ENCODE measurements at places on chromosomes 12 and 14. TPM values are rescaled to one million over a fixed set of nuclear protein-coding genes. Genes with fewer than 3 reads are reported as not detected.
A peak's percentile ranks its signal among the peaks of the same experiment; 100 is the strongest.

- DNase-seq: no peak
These were observed 360.4 kb downstream of the ATP23 start for GRCh38 chr12:58301730-58302122.

LMNTD1 gene
- total RNA-seq: not detected

GRCh38 chr12:111367661-111368221 is 1.2 kb downstream of the PHETA1 start:
- DNase-seq: peak; percentile 63

- DNase-seq: peak; percentile 13
These were observed 164.7 kb downstream of the ADGRD1 start for GRCh38 chr12:131118371-131118770.

GRCh38 chr12:80712866-80713265 is 3.8 kb upstream of the MYF5 start:
- no peak for DNase-seq

- DNase-seq: no peak
These were observed 344.9 kb upstream of the STXBP6 start for GRCh38 chr14:25394791-25395391.

SLC38A4 gene
- total RNA-seq: 0.32 TPM

- DNase-seq: no peak
These were observed 123.4 kb downstream of the SLC5A8 start for GRCh38 chr12:101086490-101087135.

GRCh38 chr12:127328867-127329266 is 938.1 kb upstream of the TMEM132C start:
- DNase-seq: no peak

- no peak for DNase-seq
These were observed 11.7 kb downstream of the TNFRSF1A start for GRCh38 chr12:6330192-6330591.

DNA sequence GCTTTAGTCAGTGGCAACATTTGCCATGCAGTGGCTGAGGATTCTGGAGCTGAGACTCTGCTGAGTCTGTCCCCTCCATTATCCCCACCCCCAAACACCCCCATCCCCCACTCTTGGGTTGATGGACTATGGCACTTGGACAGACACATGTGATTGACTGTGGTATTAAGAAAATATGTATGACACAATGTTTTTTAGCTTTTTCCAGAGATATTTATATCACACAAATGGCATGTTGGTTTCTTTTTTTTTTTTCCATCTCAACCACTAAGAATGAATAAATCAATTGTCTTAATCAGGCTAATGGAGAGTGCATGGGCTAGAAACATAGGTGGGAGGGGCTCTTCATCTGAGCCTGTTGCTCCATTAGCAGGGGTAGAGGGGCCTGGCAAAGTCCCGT is 30.7 kb upstream of the MAP1LC3B2 start:
- DNase-seq: no peak

ANKS1B gene
- 5.8 TPM for total RNA-seq

PTPN6 gene
- 3.5 TPM for total RNA-seq

HOXC5 gene
- total RNA-seq: not detected

- DNase-seq: no peak
These were observed 7.3 kb downstream of the IFFO1 start for GRCh38 chr12:6548556-6548955.

GRCh38 chr12:28603239-28603638 is 413.0 kb downstream of the CCDC91 start:
- no peak for DNase-seq

CFAP251 gene
- 1.6 TPM for total RNA-seq

PLEKHG7 gene
- not detected for total RNA-seq

DNA sequence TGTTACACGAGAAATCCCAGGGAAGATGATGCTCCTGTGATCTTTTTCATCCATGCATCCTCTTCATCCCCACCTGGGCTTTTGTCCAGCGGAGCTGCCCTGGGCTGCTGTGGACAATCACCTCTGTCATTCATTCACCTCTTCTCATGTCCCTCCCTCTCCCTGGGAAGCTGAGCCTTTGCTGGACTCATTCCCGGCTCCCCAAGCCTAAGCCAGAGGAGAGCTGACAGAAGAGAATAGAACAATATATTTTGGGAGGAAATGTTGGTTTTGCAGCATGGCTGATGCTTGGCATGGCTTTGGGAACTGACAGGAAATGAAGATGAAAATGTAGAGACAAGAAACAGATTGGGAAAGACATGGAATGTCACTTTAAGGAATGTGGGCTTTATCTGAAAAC is 177.4 kb downstream of the DICER1 start:
- no peak for DNase-seq

OSGEP gene
- 16.1 TPM for total RNA-seq

PRB2 gene
- not detected for total RNA-seq

DNA sequence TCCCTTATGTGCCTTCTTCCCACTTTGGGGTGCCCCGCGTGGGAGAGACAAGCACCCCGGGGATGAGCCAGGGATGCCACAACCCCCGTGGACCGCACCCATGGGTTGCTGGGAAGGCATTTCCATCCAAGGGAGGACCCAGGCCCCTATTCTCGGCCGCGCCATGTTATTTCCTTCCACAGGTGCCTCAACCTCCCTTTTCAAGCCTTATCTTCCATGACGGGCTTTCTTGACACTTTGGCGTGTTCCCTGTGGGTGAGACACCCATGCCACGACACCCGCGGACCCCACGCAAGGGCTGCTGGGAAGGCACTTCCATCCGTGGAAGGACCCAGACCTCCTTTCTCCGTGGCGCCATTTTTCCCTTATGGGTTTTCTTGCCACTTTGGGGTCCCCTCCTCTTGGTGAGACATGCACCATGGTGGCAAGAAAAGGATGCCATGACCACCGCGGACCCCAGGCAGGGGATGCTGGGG is 269.2 kb downstream of the ALG10 start:
- no peak for DNase-seq

DNA sequence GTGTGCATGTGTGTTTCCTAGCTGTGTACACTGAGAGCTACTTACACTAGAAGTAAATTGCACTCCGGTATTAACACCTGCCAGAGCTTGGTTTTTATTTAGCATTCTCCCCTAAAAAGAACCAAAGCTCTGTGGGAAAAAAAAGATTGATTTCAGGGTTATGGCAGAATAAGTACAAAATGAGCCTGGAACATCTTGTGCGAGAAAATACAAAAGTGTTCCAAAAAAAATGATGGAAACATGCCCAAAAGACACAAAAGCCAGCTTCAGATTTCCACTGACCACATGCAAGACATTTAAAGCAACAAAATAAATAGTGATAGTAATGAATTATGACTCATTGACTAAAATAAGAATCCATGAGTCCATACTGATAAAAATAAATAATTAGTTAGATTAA is 188.3 kb downstream of the GXYLT1 start:
- DNase-seq: no peak

GRCh38 chr12:124175704-124176103 is 119.2 kb upstream of the RFLNA start:
- DNase-seq: no peak

NFATC4 gene
- 11.5 TPM for total RNA-seq

GRCh38 chr14:65282896-65283253 is 129.7 kb upstream of the FUT8 start:
- no peak for DNase-seq

GRCh38 chr12:56932867-56933266 is 1.3 kb downstream of the SDR9C7 start:
- DNase-seq: peak; percentile 44

SRRM4 gene
- 0.57 TPM for total RNA-seq

DNA sequence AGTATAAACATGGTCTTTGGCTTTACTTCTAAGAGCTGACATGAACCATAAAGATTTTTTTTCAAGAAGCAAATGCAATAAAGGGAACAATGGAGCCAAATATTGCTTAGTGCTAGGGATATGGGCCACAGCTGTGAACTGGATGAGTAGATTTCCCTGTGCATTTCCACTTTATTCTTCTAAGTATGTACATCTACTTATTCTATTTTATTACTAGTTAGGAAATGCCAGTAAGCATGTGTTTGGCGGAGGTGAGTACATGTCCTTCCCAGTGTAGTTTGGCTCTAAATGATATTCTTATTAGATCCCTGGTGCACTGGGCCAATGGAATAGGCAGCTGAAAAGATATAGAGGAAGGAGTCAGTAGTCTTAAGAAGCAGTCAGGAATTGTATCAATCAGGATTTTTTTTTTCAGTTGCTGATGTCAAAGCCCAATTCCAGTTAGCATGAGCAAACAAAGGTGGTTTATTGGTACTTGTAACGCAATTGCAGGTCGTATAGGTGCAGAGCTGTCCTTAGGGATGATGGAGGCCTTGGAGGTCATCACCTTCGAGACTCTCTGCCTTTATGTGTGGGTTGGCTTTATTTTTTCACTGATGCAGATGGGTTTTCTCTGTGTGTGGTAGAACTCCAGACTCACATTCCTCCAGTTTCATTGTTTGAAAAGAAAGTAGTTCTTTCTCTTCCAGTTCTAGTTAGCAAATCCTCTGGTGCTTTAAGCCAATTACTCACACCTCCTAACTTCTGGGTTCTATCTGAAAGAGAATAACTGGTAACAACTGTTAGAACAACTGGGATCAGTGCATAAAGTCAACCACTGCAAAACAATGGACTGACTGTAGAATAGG is 139.0 kb upstream of the LRIG3 start:
- no peak for DNase-seq

- no peak for DNase-seq
These were observed 39.8 kb upstream of the LMNTD1 start for GRCh38 chr12:25592725-25593495.

GRCh38 chr12:29547151-29547632 is 49.7 kb upstream of the OVCH1 start:
- no peak for DNase-seq

DNA sequence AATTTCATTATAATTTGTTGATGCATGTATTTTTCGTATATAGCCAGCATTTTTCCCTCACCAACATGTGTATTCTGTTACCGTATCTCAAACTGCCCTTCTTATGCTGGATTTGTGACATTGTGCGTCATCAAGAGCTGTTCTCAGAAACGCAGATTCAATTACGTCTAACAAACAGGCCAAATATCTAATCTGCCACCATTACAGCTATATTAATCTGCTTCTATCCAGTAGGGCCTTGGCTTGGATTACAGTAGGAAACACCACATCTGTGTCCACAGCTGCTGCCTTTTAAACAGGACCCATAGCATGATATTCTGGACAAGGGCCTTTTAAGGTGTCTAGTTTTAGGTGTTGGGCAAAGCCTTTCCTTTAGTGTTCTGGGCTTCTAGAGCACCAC is 140.6 kb downstream of the PDE3A start:
- no peak for DNase-seq

- no peak for DNase-seq
These were observed 34.0 kb downstream of the KCNMB4 start for GRCh38 chr12:70400124-70400523.

DNA sequence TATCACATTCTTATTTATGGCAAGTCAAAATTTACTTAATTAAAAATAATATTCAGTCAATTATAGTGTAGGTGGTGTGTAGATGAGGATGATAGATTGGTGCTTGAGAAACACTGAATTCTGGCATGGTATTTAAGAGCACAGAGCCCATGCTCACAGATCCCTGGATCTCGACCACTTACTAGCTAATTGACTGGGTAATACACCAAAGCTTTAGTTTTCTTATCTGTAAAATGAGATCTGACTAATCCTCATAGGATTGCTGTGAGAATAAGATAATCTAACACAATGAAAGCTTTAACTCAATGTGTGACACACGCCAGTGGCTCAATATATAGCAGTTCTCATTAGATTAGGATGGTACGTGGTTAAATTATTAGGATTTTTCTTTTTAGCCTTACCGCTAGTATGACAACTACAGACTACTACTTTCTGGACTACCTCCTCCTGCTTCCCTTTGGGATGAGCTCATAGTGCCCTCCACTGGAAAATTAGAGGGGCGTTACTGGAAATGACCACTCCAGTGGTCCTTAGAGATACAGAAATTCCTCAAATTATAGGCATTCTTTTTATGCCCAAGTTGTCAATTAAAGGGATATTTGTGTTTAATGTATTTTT is 482.8 kb upstream of the TBX3 start:
- DNase-seq: no peak

DNA sequence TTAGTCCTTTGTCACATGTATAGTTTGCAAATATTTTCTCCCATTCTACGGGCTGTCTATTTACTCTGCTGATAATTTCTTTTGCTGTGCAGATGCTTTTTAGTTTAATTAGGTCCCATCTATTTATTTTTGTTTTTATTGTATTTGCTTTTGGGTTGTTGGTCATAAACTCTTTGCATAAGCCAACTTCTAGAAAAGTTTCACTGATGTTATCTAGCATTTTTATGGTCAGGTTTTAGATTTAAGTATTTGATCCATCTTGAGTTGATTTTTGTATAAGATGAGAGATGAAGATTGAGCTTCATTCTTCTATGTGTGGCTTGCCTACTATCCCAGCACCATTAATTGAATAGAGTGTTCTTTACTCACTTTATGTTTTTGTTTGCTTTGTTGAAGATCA is 1008.4 kb upstream of the ATXN7L3B start:
- no peak for DNase-seq

- no peak for DNase-seq
These were observed 85.1 kb upstream of the CCDC198 start for GRCh38 chr14:57578801-57579200.

KRT80 gene
- total RNA-seq: 0.23 TPM

DNA sequence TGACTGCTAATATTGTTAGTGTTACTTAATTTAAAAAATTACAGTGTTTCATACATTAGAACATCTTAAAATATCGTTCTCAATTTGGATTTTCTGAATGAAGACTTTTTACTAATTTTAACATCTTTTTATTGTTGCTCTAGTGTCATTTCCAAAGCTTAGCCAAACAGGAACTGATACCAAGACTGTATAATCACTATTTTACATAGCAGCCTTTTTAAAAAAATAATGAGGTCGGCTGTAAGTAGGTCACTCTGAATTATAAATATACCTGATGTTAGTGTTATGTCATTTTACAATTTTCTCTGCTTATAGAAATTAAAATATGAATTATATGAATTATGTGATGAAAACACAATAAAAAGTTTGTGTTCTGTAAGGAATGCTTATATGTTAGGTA is 321.5 kb downstream of the TMEM117 start:
- DNase-seq: no peak
